Stomach (tissue), 19 donors: ENCODE measurements at places on chromosomes 1 and 21. TPM values are rescaled to one million over a fixed set of nuclear protein-coding genes. Genes with fewer than 3 reads are reported as not detected.
A peak's percentile ranks its signal among the peaks of the same experiment; 100 is the strongest.

GRCh38 chr1:30406996-30407864 is 316.2 kb downstream of the MATN1 start:
- no peak for DNase-seq

- DNase-seq: peak; percentile 46
Observed at GRCh38 chr1:210362526-210362925, 33.8 kb downstream of the HHAT start.

DNA sequence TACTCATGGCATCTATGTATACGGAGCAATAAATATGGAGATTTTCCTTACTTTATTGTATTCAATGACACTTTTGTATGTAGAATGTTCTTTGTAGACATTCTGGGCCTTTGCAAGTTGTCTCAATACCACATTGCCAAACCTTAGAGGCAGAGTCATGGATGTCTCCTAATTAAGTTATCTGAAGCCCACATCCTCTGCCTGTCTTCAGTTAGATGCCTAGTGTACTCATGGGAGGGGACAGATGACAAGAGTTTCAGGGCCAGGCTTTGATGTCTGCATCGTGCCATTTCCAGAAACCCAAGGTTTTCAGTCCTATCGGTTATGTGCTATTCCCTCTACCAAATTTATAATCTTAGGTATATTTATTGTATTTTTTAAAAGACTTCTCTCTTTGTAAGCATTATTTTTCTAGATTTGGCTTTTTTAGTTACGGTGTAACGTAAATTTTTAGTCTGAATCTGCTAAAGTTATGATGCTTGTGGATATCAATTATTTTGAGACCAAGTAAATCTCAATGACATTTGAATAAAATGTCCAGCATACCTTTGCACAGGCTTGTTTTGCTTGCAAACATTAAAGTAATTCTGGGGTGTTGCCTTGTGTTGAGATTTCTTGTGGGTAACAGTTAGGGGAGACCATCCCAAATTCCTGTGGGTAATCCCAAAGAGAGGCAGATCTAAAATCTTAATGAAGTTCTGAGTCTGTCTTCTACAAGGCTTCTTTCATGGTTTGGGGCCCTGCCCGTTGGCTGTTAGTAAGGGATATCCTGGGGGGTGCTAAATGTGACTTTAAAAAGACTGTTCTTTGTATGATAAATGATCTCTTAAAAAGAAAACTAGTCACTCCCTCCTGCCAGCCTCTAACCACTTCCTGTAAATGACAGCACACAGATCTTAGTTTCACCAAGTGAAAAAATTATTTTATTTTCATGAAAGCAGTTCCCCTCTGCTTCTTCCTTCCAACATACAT is 8.0 kb upstream of the MACF1 start:
- peak; percentile 66 for DNase-seq

Gene LCE2C
- not detected for total RNA-seq

GRCh38 chr1:119794230-119794875 is 16.9 kb downstream of the REG4 start:
- no peak for DNase-seq

GRCh38 chr1:198175423-198176170 is 18.8 kb downstream of the NEK7 start:
- no peak for DNase-seq

DNA sequence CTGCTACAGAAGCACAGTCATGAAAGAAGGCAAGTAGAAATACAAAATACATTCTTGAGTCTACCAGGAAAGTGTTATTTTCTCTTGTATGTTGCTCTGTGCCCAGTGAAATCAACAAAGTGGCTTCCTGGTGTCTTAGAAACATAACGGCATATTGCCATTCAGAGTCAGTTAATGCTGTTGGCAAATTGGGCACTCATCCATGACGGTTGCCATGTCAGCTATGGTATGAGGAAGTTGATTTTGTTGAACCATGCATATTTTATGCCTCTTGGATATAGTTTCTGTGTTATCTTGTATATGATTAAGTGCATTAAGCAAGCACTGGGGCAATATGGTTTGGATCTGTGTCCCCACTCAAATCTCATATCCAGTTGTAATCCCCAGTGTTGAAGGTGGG is 153.1 kb upstream of the CXADR start:
- no peak for DNase-seq
